ENCODE measurements at places on chromosomes 13 and 19.

DNA sequence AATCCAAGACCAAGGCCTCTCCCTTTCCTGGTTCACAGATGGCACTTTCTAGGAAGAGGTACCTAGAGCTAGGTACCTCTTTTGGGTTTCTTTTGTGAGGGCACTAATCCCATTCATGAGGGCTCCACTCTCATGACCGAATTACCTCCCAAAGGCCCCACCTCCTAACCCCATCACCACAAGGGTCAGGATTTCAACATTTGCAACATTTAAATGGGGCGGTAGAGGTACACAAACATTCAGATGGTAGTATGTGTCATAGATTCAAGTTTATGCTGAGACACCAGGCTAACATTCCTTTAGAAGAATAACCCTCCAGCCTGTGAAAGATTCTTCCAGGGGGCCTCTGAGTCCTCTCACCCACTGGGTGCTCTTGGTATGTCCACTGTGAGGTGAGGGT is 116.3 kb downstream of the FOXO1 start:
- DNase-seq, result no peak

DNA sequence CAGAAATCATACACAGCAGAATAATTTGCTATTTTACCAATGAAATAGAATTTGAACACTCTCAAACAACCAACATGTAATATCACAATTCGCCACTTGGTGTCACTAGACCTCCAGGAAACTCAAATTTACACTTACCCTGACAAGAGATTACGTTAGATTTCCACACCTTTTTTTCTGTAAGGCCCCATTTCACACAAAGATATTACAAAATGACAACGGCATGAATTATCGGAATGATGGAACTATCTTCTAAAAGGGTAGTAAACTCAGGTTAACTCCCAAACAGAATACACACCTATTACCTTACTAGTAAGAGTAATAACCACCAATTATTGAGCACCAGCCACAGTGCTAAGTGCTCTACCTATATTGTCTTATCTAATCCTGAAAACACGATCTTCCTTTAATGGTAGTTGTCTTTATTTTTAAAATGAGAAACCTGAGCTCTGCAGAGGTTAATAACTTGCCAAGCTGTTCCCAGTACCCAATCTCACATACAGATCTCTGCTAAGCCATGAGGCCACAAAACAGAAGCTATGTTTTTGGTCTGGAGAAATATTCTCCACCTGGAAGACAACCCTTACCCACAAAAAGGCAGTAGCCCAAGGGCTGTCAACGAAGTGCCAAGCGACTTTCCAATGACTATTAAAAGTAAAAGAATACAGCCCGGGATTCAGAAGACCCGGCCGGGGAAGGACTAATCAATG is 152.4 kb downstream of the DCLK1 start:
- peak; percentile 51 for DNase-seq

DNA sequence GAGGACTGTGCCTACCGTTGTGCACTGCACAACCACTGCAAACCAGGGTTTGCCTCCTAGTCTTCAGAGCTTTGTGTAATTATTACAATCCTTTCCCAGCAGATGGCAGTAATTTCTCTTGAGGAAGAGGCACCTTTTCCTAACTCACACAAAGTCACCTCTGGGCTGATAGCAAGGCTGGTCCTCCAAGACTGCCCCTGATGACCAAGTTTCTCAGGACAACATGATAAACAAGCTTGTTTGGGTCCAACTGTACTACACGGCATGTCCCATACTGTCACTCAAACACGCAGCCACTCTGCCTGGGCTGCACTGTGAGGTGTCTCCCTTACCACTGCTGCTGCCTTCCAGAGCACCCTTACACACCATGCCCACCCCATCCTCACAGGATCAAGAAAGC is 39.3 kb downstream of the RFXAP start:
- DNase-seq, result peak; percentile 33

DNA sequence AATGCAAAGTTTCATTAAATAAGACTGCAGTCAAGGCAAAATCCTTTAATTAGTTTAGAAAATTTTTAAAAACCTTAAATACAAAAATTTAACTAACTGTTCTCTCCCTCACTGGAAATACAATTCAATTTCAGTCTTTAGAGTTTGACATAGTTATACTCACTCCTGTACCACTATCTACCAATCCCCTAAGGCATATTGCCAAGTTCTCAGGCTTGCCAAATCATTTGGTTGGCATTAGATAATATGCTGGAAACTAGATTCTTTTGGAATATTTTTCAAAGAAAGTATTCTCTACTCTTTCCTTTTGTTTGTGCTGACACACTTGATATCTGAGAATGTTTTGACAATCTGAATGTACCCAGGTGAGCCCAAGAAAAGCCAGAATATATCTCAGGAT is 77.2 kb downstream of the TSC22D1 start:
- DNase-seq, result no peak

DNA sequence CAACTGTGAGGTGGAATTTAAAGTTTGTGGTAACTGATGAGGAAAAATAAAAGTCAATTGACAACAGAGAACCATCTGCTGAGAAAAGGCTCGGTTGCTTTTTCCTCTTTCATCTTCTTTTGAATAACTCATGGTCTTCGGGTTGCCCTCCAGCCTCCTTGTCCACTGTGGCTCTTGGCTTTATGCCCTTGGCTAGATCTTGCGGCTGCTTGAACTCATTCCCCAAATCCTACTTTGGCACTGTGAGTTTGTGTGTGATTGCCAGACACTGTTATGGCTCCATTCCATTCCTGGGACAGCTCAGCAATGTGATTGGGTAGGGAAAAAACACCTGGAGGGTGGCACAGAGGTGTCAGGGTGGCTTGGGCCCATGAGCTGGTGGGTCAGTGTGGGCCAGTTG is 387.4 kb downstream of the DLEU7 start:
- no peak for DNase-seq

- DNase-seq, result no peak
Observed at GRCh38 chr13:24153347-24153746, 7.2 kb upstream of the SPATA13 start.

DNA sequence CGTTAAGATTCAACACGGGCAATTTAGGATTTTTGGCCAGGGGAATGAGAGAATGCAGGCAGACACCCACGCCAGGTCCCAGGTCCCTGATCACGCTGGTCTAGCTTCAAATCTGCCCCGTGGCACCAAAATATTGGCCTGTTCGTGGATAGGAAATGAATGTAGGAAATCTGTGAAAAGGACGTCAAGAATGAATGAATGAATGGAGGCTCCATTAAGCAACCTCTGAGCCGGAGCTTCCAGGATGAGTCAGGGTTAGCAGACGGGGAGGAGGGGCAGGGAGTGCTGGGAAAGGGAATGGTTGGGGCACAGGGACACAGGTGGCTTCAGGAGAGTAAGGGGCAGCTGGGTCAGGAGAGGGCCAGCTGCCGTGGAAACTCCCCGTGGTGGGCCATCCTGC is 4.2 kb downstream of the SULT2B1 start:
- DNase-seq, result no peak

- no peak for DNase-seq
Observed at GRCh38 chr13:50671497-50671850, 172.0 kb downstream of the DLEU7 start.

DNA sequence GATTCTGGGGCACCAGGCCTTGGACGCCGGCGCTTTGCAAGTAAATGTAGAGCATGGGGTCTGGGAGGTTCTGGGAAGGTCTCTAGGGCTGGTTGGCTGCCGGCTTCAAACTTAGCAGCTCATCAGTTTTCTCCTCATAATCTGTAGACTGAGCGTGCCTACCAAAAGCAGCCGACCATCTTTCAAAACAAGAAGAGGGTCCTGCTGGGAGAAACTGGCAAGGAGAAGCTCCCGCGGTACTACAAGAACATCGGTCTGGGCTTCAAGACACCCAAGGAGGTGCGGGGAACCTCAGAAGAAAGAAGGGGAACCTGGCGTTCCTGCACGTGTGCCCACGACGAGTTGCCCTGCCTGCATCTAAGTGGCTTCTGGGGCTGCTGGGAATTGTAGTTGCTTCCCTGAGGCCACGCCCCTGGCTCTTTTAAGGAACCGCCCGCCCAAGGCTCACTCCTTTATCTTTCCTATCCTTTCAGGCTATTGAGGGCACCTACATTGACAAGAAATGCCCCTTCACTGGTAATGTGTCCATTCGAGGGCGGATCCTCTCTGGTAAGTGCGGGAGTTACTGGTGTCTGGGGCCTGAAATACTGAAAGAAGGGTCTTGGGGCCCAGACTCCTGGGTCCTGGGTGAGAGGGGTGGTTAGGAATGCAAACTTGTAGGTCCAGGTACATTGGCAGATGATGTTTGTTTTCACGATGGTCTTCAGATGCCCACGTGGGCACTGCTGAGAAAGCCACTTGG is 984 bp downstream of the RPS11 start:
- DNase-seq, result peak; percentile 57

DNA sequence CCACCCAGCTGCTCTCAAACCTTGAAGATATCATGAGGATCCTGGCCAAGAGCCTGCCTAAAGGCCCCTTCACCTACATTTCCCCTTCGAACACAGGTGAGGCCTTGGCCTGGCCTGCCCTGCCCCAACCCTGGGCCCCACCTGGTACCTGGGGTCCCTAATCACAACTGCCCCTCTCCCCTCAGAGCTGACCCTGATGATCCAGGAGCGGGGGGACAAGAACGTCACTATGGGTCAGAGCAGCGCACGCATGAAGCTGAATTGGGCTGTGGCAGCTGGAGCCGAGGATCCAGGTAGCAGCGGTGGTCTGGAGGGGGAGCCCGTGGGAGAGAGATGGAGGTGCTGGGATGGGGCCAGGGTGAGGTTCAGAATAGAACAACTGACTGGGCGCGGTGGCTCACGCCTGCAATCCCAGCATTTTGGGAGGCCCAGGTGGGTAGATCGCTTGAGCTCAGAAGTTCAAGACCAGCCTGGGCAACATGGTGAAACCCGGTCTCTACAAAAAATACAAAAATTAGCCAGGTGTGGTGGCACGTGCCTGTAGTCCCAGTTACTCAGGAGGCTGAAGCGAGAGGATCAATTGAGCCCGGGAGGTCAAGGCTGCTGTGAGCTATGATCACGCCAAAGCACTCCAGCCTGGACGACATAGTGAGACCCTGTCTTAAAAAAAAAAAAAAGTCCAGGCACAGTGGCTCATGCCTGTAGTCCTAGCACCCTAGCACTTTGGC is 17.5 kb downstream of the DDX39A start:
- no peak for DNase-seq

All from GM20000 (cell line).